ENCODE measurements at places on chromosomes 7 and 10.

DNA sequence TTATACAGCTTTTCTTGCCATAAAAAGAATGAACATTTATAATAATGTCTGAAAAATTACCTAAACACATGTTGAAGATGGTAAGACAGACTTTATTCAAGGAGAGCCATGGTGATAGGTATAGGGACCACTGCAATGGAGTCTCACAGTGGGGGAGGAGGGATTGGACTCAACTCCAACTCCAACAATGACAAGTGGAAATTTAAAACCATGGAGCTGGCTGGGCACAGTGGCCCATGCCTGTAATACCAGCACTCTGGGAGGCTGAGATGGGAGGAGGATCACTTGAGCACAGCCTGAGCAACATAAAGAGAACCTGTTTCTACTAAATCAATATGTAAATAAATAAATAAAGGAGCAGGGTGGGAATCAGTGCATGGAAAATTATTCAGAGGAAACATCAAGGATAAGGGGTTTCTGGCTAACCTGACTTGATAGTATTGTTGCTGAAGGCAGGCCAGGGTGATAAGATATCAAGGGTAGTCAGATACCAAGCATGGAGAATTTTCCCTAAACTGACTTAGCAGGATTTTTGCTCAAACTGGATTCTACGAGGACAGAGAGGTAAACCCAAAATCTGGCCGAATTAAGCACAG lies 19.5 kb upstream of the MICU1 start:
- no peak for DNase-seq

DNA sequence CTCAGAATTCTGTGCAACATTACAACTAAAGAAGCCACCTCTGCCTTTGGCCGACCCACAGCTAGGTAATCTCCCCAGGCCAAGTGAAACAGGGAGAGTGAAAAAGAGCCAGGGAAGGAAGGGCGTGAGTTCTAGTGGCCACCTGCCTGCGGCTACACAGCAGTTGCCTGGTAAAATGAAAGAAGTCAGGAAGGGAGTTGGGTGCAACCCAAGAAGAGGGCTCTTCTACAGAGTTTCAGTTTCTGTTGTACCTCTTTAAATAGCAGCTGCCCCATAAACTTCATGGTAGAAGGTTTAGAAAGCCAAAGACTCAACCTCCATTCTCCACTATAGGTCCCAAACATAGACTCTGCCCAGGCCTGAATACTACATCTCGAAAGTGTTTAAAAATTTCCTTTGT lies 76.2 kb upstream of the TMEM168 start:
- DNase-seq: no peak

DNA sequence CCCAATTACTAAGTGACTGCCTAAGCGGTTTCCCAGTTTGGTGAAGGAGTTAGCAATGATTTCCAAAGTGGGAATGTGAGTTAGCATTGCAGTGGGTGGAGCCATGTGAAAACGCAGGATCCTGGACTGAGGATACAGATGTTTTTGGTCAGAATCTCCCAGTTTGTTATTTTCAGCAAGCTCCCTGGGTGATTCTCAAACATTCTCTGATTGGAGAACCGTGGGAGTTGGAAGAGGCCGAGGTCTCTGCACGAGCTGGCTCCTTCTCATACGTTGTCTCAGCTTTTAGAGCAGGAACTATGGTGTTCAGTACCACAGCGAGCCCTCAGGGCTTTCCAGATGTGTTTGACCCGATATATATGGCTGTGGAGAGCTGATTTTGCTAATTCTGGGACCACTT lies 396.5 kb upstream of the NPVF start:
- DNase-seq: no peak

DNA sequence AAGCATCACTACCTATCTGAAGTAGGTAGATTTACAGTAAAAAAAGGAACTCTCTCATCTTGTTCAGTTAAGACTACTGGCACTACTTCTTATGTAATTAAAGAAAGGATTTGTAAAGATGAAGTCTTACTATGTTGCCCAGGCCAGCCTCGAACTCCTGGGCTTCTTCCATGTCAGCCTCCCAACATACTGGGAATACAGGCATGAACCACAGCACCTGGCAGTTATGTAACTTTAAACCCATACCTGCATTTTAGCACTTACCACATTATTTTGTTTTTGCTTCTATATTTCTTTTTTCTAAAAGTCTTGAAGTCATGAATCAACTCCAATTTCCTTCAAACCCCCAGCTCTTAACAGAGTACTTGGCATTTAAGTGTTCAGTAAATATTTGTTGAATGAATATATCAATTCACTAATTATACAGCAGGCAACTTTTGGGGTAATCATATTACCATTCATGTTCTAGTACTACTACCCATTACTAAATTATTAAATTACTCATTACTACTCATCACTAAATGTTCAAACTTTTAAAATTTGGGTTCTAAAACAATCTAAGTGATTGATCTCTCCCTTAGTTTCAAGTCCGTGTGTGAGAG lies 31.6 kb upstream of the CCDC71L start:
- DNase-seq: no peak

GRCh38 chr10:30778769-30779168 lies 149.2 kb upstream of the LYZL2 start:
- DNase-seq: no peak
